ENCODE measurements at places on chromosomes 5 and 9.

GRCh38 chr5:75306746-75307145, 30.3 kb upstream of the HMGCR start:
- DNase-seq = no peak

GRCh38 chr5:123176224-123176937, 87.3 kb downstream of the PRDM6 start:
- DNase-seq = no peak

DNA sequence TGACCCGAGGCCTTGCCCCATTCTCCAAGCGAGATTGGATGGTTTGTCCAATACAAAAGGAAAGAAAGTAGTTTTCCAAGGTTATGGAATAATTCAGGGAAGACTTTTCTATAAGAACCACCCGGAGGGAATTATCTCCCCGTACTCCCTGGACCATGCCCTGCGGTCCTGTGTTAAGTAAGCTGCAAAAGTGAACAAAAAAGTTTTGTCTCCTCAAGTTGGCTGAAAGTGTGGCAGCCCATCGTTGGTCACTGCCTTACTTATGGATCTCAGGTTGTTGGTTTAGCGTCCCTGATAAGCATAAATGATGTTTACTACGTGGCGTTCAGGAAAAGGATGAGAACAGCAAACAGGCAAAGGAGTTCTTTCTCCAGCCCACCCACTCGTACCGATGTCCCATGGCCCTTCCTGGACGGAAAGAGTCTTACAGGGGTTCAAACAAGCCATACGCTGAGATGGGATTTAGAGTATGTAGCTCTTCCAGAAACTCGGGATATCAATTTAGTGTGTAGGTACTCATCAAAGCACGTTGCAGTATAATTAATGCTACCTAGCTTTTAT, 413 bp upstream of the AUH start:
- peak; percentile 40 for DNase-seq

DNA sequence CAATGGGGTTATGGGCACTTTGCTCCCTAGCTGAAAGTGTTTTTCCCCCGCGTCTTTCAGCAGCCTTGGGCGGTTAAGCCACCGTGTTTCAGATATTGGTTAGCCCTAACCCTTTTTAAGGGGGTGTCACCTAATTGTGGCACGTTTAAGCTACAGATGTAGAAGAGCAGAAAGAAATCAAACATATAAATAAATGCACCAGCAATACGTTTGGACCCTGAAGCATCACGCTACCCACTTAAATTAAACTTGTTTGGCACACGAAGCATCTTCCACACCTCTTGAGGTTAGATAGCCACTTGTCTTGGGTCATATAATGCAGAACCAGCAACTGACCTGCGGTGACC, 768 bp downstream of the YTHDC2 start:
- DNase-seq = peak; percentile 0

Data from OCI-M1 (cell line).